ENCODE measurements at places on chromosomes 3 and 15.

DNA sequence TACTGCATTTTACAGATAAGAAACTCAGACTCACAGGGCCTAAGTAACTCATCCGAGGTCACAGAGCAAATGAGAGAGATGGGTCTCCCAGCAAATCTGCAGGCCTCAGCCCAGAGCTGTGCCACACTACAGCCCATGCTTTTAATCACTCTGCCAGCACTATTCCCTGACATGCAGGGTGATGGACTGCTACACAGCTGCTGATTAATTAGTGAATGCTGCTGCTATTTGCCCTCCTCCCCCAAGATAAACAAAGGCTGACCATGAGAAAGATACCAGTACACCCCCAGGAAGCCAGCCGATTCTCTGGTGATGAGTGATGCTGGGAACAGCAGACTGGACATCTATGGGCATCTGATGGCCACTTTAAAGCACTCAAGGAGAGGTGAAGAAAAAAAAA lies 39.3 kb downstream of the RFTN1 start:
- DNase-seq: no peak

GRCh38 chr15:90828111-90828510 lies 40.3 kb upstream of the FURIN start:
- no peak for DNase-seq

DNA sequence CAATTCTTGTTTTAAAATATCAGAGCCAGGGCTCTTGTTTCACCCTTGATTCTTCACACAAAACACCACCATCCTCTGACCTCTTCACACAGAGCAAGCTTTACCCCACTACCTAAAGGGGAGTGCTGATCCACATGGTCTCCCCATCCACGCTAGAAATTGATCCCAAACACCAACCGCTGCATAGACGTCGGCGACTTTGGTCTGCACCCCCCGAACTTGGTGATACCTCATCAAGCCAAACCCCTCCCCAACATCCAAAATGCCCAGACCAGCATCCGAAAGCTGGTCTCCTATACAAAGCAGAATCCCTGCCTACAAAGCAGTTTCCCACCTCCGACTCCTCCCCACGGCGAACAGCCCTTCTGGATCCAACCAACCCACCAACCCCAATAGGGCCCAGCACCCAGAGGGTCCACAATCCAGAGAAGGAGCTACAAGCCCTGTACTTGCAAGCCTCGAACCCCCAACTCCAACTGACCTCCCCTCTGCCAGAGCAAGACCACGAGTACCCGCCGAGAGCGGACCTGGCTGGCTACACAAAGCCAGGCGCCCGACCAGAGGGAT lies 25.8 kb upstream of the MTHFS start:
- DNase-seq: no peak

DNA sequence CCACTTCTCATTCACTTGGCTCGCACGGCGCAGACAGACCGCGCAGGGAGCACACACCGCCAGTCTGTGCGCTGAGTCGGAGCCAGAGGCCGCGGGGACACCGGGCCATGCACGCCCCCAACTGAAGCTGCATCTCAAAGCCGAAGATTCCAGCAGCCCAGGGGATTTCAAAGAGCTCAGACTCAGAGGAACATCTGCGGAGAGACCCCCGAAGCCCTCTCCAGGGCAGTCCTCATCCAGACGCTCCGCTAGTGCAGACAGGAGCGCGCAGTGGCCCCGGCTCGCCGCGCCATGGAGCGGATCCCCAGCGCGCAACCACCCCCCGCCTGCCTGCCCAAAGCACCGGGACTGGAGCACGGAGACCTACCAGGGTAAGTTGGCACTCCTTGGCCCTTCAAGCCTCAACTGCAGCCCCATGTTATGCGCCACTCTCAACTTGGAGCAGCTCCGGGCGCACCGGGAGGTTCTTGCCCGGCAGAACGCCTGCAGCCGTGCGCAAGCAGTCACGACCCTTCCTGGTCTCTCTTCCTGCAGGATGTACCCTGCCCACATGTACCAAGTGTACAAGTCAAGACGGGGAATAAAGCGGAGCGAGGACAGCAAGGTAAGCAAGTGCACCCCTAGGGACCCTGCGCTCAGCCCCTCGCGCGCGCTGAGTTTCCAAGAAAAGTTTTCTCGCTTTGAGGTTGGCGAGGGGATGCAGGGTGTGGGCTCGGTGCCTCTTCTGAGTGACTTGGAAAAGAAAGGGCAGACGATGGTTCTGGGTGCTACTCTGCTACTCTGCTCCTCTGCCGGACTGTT lies at the start of gene BHLHE40:
BHLHE40 (plus strand) TSS at position 10 of the 801 bp plus-strand sequence; CDS start at position 292, 282 bp downstream.
- DNase-seq: no peak

DNA sequence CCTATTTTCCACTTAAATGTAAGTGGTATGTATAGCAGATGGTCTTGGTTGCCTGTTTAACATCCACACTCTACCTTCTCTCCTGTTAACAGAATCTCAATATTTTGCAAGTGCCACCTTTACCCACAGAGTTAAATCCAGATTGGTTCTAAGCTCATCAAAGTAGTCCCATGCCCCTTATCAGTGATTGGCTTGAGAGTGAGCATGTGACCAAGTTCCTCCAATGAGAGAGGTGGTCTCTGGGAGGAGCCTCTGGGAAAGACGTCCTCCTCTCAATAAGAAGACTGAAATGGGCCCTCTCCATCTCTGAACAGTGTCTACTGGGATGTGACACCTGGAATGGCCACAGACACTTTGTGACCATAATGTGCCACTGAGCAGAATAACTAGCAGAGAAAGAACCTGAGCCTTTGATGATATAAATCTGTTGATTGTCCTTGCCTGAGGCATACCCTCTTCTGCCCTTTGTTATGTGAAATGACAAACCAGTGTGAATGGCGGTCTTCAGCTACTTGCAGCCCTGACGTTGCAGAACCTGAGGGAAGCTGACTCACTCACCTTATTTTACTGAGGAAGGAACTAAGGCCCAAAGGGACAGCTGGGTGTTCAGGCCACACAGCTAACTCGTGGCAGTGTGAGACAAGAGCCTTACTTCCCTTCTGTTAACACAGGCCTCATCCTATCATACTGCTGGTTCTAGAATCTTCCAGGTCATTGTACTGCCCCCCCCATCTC lies 42.4 kb upstream of the LARS2 start:
- no peak for DNase-seq

DNA sequence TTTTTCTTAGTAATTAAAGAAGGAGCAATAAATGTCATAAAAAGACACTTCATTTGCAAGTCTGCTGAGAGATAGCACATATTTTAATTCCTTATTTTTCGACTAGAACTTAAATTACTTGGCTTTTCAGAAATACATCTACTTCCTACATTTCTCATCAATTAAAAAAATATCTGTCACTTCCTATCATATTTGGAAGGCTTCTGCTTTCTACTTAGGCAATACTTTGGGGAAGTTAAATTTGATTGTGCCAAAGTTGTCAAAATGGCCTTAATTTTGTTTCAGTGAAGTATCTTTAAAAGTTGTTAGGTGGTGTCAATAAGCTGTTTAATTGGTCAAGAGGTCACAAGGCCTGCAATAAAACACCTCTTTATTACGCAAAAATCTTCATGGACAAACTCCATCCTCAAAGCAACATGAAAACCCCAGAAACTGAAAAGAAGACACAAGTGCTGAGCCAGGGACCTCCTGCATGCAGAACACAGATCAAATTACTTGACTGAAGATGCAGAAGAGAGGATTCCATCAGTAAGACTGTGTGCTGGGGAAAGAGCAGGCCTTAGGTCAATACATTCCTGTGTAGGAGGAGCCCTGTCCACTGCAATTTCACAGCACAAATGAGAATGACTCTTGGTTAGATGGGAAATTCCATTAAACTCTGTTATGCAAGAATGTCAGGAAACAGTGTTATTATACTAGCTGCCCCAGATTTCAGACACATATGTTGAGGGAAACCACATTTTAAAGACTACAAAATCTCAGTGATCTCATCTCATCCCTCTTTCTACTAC lies 48.0 kb upstream of the FSTL1 start:
- DNase-seq: peak; percentile 26

- no peak for DNase-seq
Measured at GRCh38 chr3:9820946-9821345, 10.9 kb downstream of the TTLL3 start.

All from T1000 (cell line).